SJCRH30 (cell line): ENCODE measurements at places on chromosomes 3 and 15. TPM values are rescaled to one million over a fixed set of nuclear protein-coding genes. Genes with fewer than 3 reads are reported as not detected.

The ZNF385D gene
- 0.02 and 0.20 TPM in 2 replicates for total RNA-seq

The RTP3 gene
- total RNA-seq = not detected in 2 replicates

The GALNT15 gene
- total RNA-seq = 0.10 TPM in 1 of 2 replicates, not detected in the other

The CD276 gene
- 87.3 and 92.9 TPM in 2 replicates for total RNA-seq

The HRG gene
- not detected in 2 replicates for total RNA-seq

The PRR20G gene
- total RNA-seq = not detected in 2 replicates

The GOLGA8G gene
- total RNA-seq = not detected in 2 replicates

The TMC3 gene
- 0.06 TPM in 1 of 2 replicates, not detected in the other for total RNA-seq
